Germinal center (tissue), 1 donor: ENCODE measurements at places on chromosomes 3 and 15.
A peak's percentile ranks its signal among the peaks of the same experiment; 100 is the strongest.

DNA sequence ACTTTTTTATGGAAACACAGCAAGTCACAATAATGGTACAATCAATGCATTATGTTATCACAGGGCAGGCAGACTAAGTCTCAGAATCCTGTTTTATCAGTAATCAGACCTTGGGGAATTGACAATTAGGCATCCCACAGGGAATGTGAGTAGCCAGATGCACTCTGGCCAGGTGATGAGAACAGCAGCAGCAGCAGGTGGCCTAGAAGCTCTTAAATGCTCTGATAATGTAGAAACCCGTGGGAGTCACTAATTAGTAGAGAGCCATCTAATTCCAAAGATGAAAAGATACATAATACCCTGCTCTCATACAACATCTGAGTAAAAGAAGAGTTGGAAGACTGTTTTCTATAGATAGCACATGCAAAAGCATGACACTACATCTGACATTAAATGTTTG lies 12.6 kb downstream of the CEP152 start:
- DNase-seq, result no peak

- no peak for DNase-seq
Measured at GRCh38 chr15:95596496-95596895, 734.0 kb upstream of the NR2F2 start.

- peak; percentile 31 for DNase-seq
Measured at GRCh38 chr15:52567871-52568600, 794 bp downstream of the ARPP19 start.

GRCh38 chr3:66993082-66993481 lies 5.0 kb upstream of the KBTBD8 start:
- DNase-seq, result no peak

DNA sequence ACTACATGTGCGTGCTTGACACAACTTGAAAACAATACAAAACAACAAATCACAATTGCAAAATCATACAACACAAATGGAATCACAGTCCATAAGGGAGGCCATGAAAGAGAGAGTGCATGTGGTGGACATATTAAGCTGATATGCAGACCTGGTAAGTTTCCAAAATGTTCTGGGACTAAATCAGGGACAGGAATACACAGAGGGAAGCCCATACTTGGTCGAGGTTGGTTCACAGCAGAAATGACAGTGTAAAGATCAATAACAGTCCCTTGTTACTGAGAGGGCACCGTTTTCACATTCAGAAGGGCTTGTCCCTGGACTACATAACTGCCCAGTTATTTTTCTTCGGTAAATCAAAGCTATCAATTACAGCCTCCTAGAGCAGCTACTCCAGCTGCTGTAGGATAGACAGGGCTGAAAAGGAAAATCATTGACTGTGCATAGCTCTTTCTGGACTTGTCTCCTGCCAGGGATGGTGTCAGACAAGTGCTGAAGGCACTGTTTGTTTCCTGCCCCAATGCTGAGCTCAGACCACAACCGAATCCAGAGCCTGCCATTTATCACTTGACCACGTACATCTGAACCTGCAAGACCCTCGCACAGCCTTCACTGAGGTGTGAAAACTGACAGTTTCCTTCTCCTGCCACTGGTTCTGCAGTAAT lies 79.5 kb upstream of the KCNMB2 start:
- no peak for DNase-seq

DNA sequence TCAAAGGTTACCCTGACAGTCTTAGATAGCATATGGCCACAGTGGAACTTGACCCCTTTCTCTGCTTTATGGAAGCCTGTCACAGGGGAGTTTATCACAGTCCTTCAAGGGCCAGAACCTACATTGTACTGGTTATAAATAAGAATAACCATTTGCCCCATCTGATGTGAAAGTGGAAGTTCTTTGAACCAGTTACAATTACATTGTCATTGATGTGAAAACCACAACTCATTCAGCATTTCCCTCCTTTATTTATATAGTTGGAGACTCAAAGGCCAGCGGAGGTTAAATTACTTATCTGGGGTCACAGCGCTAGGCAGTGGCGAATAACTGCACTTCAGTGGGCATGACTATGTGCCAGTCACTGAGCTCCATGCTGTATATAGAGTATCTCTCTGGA lies 60.5 kb upstream of the TBC1D5 start:
- DNase-seq, result peak; percentile 17

DNA sequence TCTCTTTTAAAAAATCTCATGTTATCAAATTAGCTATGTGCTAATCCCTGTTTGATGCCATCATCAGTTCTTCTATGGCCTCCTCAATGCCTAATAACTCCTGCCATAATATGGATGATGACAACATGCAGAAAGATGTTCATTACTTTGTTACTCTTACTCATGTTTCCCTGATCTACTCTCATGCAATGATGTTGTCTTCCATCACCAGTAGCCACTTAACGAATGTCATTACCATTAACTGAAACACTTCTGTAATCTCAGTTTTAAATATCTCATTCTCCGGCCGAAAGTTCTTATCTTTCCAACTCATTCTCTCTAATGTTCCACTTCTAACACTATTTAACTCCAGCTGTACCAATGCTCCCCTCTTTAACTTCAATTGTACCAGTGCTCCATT lies 1187.7 kb downstream of the OTOL1 start:
- DNase-seq, result no peak

DNA sequence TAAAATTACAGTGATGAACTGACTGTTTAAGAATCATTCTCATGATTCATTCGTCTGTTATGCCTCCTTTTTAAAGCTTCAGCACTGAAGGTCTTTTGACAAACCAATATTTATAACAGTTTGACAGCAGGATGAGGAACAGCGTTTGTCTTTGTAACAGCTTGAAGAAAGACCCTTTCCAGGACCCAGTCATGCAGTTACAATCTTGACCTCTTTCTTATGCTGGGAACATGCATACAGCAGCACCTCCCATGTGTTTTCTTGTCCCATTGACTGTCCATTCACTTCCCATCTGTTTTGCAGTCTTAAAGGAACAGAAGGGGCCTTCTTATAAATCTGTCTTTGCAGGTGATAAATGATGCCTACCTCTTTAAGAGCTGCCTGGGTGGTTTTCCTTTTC lies 87.2 kb downstream of the OPA1 start:
- DNase-seq, result no peak

GRCh38 chr3:110710603-110711002 lies 361.0 kb upstream of the NECTIN3 start:
- DNase-seq, result no peak

- DNase-seq, result no peak
Measured at GRCh38 chr3:45551214-45552010, 43.1 kb upstream of the LIMD1 start.

DNA sequence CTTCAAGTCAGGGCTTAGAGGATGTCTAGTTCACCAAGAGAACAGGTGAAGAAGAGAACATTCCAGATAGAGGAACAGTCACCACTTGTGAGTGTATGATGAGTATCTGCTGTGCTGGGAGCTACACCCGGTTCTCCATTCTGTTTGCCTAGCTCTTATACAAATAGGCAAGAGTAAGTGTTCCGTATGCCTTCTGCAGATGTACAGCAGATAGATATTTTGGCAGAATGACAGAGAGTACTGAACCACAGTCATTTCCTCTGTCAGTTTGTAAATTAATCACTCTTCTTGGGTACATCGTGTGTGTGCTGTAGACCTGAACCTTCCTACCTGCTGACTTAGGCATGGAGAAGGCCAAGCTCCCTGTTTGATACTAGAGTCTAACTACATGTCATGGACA lies 108.3 kb upstream of the CTDSPL start:
- DNase-seq, result no peak

- no peak for DNase-seq
Measured at GRCh38 chr3:11437506-11437905, 165.3 kb downstream of the ATG7 start.

- DNase-seq, result no peak
Measured at GRCh38 chr3:192917028-192917403, 640 bp downstream of the MB21D2 start.

DNA sequence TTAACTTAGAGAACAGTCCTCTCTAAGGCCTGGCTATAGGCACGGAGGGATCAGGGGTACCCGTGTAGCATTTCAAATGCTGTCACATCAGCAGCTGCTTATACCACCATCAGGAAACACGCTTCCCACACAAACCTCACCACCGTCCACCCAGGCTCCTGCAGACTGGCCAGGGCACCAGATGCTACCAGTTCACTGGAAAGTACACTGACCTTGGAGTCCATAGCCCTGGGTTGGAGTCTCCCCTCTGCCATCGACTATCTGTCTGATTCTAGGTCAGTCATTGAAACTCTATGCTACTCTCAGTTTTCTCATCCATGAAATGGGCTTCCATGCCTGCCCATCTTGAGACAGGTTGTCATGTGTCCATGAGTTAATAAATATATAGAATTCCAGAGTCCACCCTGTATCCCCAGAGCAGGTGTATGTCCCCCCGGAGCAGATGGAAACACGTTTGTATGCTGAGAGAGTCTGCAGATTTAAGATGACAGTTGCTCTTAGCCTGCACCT lies 156.0 kb upstream of the SMAD3 start:
- DNase-seq, result no peak

DNA sequence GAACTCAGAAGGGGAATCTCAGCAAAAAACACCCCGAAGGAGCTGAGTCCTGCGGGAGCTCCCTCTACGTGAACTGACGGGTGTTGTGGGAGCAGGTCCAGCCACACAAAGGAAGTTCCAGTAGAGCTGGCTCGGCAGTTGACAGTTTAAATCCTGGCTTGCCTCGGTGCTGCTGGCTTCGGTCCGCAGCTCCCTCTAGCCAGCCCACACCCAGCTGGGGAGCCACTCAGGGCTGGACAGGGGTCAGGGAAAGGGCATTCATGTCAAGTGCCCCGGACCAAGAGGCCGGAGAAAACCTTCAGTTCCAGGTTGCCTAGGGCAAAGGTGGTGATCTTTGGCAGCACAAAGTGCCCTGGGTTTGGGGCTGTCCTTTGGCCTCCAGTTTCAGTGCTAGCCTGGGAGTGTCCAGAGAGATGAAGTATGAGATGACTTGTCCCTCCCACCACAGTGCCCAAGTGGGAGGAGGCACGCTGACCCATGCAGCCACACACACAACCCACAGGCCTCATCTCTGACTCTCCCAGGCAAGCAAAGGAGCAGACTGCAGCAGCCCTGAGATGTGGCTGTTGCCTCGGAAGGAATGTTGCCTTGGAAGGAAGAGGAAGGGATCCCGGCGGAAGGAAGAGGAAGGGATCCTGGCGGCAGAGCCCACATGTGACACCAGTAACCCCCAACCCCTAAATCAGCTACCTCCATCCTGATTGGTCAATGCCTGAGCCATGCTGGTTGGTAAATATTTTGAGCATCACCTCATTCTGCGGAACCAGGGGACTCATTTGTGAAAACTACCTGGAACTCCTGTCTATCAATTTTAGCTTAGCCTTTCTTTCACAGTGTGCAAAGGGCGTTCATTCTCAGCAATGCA lies 13.9 kb upstream of the ANPEP start:
- DNase-seq, result no peak

GRCh38 chr15:67085237-67085817 lies 19.9 kb downstream of the SMAD3 start:
- no peak for DNase-seq
